ENCODE measurements at places on chromosomes 2 and 18.

DNA sequence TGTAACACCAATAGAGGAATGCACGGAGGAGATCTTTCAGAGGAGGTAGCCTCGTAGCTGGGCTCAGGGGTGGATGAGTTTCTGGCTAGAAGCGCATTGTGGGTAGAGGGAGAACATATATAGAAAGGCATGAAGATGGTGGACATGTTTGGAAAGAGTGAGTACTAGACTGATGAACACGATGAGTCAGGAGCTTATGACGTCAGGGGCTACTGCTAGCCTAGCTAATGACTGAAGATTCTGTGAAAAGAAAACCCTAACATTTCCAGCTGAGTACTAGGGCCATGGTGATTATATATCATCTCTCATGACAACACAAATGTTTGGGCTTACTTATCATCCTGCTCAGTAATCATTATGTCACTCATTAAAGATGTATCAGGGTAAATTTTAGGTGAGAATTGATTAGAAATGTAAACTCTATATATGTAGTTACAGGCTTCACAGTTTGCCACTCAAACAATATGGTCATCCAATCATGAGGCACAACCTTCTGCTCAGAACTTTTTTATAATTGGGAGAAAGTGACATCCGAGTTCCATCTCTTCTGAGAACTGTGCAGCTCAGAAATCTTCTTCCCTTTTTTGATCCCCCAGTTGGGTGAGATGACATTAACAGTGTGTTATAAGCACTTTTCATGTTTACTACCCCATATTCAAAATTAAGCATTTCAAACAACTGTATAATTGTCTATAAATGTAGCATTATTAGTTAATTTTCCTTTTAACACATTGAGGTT is 22.2 kb upstream of the IL1RN start:
- no peak for DNase-seq

- DNase-seq = no peak
Observed at GRCh38 chr2:138962686-138963085, 182.5 kb upstream of the NXPH2 start.

DNA sequence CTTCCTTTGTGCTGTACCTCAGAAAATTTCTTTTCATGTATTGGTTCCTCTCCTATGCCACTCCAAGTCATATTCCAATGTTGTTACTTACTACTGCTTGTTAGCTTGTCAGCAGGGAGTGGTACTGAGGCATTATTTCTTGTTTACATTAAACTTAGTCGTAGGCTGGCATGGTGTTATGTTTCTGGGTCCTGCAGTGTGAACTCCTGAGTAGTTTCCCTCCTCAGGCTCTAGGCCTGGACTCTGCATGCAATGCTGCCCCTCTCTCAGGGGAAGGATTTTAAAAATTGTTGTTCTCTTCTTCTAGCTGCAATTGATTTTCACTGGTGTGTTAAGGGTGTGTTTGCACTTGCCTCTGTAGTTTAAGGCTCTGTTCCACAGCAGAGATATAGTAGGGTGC is 671.6 kb downstream of the PLCL1 start:
- DNase-seq = peak; percentile 75

GRCh38 chr2:112773556-112773955 is 9.1 kb upstream of the CKAP2L start:
- DNase-seq = no peak

DNA sequence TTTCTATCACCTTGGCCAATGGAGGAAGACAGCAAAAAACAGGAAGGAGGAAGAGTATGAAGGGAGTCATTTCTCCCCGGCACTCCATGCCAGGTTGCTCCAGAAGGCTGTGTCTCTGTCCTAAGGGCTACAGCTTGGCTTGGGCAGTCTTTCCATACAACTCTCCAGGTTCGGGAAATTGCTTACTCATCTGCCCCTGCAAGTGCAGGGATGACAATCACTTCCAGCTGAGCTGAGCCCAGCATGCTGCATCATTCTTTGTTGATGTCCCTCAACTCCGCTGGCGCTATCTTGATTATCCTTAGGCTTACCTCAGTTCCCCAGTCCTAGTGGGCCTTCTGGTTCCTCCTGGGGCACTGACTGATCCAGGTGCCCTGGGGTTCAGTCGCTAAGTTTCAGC is 86.9 kb upstream of the COPS8 start:
- DNase-seq = peak; percentile 18

- no peak for DNase-seq
Observed at GRCh38 chr18:8997634-8998033, 104.9 kb upstream of the NDUFV2 start.

GRCh38 chr2:133633881-133634409 is 65.7 kb upstream of the NCKAP5 start:
- no peak for DNase-seq

DNA sequence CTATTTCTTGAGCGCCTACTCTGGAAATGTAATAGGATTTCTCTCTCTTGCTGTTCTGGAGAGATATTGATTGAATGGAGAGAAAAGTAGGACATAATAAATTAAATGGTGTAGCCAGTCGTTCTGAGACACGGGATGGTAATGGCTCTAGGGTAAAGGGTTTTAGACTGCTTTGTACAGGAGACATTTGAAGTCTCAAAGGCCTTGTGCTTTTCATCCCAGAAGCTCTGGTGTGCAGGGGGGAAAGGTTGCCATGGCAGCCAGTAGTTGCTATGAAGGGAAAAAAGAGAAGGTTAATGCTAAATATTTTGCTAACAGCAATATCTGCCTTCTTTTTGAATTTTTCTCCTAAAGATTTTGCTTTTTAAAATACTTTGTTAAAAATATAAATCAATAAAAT is 359.3 kb downstream of the RIT2 start:
- no peak for DNase-seq

- DNase-seq = peak; percentile 81
Observed at GRCh38 chr2:172556284-172557033, 569 bp downstream of the PDK1 start.

DNA sequence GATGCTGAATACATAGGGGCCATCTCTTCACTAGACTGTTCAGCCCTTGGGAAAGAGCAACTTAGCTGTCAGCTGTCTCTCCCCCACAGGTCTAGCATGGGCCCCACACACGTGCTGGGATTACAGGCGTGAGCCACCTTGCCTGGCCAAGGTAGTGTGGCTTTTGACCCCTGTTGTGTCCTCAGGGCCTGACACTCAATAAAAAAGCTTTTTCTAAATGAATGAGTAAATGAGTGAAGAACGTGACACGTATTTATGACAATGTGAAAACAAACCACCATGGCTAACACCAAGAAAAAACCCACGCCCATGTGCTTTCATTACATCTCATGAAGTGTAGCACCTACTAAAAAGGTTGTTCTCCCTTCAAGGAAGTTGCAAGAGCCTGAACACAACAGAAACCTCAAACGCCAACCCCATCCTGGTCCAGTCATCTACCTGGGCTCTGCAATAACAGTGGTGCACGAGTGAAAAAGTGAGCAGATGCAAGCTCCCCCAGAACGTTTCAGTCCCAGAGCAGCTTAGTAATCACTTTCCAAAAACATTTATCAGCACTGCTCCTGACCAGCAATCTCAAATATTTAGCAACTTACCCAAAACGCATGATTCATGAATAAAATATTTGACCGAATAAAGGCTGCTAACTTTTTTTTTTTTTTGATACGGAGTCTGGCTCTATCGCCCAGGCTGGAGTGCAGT is 3.4 kb downstream of the WDFY1 start:
- DNase-seq = no peak

DNA sequence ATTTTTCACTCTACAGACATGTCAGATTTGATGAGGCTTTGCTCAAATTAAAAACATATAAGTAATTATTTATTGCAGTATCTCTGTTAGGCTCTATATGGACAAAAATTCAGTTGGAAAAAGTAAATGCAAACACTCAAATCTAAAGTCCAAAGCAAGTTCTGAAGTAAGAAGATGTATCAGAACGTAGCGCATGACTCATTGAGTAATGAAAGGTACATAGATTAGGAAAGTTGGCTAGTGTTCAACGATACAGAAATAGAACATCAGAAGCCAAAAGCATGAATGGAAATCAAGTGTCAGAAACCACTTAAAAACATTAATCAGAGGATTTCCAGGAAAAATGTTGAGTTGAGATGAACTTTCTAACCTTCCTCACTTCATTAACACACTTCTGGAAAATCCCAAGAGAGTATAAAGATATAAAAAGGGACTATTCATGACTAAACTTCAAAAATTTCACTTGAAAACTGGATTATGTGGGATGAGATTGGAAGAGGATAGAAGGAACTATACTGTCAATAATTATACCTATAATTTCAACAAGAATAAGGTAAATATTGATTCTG is 494.1 kb downstream of the LRRTM4 start:
- no peak for DNase-seq

DNA sequence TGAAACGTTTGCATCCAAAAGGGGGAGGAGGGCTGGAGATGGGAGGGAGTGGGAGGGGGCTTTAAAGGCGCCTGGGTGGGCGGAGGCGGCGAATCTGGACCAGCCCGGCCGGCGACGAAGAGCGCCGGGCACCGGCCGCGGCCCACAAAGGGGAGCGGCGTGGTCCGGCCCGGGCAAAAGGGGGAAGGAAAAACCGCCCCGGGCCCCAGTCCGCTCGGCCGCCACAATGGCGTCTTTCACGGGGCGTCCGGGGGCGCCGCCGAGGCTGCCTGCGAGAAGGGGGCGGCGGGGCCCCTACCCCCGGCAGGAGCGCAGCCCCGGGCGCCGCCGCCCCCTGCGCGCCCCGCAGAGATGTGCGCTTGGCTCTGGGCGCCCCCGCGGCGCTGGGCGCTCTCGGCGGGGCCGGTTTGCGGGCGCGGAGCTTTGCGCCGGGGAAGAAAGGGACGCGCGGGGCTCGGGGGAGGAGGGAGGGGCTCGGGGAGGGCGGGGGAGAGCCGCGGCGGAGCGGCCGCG is 108.1 kb upstream of the KCTD1 start:
- DNase-seq = no peak

- DNase-seq = no peak
Observed at GRCh38 chr2:9493478-9493877, 19.1 kb downstream of the IAH1 start.

DNA sequence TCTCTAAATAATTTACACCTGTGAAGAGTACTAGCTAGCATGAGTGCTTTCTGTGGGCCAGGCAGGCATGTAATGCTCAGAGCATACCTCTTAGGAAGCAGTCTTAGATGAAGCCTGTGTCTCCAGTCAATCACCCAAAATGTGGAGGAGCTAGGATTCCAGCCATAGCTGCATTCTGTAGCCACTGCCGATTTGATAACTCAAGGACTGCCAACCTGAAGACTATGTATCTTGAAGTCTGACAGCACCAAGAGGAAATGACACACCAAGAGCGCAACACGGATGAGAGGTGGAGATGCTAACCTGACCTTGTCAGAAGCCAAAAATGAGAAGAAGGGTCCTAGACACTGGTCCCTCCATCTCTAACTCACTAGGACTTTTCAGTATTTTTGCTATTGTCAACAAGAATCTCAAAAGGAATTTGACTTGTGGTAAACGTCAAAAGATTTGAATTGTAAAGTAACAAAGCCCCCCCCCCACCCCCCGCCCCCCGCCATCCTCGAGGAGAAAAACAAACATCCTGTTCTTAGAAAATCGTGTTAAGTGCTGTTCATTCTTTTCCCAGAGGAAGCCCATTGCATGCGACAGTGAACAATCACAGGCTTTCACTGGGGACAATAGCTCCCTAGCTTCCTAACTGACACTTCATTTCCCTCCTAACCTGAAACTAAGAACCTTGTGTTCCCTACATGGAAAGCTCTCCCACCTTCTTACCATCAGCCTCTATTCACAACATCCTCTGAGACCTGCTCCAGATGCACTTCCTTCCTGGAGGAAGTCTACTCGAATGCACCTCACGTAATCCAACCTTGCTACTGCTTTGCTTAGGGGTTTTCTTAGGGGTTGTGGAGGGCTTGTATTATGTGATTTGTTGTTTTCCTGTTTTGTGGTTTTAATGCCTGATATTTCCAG is 14.7 kb downstream of the CDC42EP3 start:
- DNase-seq = peak; percentile 85

- no peak for DNase-seq
Observed at GRCh38 chr18:12049978-12050811, 43.4 kb upstream of the ANKRD62 start.

DNA sequence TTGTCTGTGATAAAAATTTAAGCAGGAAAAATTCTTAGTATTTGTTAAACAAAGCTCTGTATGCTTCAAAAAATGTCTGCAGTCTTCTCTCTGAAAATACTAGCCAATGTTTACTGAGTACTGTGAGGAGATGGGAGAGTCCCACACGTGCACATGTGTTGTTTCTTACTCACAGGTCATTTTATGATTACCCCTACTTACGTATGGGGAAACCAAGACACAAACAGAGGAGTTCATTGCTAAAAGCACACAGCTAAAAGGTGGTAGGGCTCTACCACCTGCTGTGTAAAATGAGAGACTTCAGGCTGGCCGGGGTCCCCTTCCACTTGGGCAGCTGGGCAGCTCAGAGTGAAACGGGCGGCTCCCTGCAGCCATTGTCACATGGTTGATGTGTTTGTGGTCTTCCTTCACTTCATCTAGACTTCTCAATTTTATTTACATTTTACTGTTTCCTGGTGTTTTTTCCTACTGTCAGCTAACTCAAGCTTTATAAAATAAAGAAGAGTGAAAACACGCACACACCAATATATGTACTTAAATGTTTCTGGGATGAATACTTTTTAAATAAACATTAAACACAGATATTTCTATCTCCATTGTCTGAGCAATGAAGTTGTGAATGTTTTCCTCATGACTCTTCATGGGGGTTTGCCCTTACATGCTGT is 71.2 kb downstream of the MBP start:
- DNase-seq = peak; percentile 27

DNA sequence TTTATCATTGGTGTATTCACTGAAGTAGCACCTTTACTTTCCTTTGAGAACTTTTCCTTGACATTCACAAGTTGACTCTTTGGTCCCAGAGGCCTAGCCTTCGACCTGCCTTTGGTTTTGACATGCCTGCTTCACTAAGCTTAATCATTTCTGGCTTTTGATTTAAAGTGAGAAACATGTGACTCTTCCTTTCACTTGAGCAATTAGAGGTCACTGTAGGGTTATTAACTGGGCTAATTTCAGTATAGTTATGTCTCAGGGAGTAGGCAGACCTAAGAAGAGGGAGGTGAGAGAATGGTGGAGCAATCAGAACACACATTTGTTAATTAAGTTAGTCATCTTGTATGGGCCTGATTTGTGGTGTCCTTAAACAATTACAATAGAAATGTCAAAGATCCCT is 1040.7 kb upstream of the SLC39A10 start:
- DNase-seq = no peak

DNA sequence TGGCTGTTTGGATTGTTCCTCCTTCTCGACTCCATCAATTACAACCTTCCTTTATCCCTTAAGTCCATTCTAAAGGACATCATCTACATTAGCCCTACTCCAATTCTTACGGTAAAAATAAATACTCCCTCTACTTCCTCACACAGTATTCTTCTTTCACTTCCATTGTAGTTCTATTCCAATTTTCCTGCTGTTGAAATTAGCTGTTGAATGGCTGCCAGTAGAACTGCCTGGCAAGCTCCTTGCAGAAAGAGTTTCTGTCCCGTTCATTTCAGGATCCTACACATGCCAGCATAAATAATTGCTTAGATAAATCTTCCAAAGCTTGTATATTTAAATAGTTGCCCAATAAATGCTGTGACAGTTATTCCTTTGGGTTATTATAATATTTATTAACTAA is 459.3 kb upstream of the TRIB2 start:
- DNase-seq = no peak

- DNase-seq = peak; percentile 35
Observed at GRCh38 chr2:62972601-62973000, 78.0 kb upstream of the OTX1 start.

All from NCI-H69 (cell line).